ENCODE measurements at places on chromosomes 11 and 22. TPM values are rescaled to one million over a fixed set of nuclear protein-coding genes. Genes with fewer than 3 reads are reported as not detected.

Gene SERPINH1
- polyA plus RNA-seq, result 869 TPM

Gene MMP10
- polyA plus RNA-seq, result 0.03 TPM

Gene P2RY2
- polyA plus RNA-seq, result 1.5 TPM

Gene HTATIP2
- 22.6 TPM for polyA plus RNA-seq

Gene GDPD4
- polyA plus RNA-seq, result not detected

Gene OR8I2
- not detected for polyA plus RNA-seq

Gene CST6
- 7.6 TPM for polyA plus RNA-seq

Gene RAG1
- polyA plus RNA-seq, result 0.14 TPM

Gene RAB6A
- polyA plus RNA-seq, result 24.4 TPM

Gene DEFB131B
- polyA plus RNA-seq, result not detected

Gene DGAT2
- 5.9 TPM for polyA plus RNA-seq

Gene SAA2
- polyA plus RNA-seq, result not detected

Gene MMP13
- polyA plus RNA-seq, result not detected

Gene FIBIN
- polyA plus RNA-seq, result 0.38 TPM

Gene OR52E5
- polyA plus RNA-seq, result not detected

Gene IL18
- 0.29 TPM for polyA plus RNA-seq

Gene SEPTIN5
- 6.0 TPM for polyA plus RNA-seq

Gene TTLL8
- polyA plus RNA-seq, result not detected

Gene CHST1
- polyA plus RNA-seq, result 1.6 TPM

Gene SLC25A18
- 2.9 TPM for polyA plus RNA-seq

Gene OR56A1
- polyA plus RNA-seq, result 0.20 TPM

Gene ALDH3B1
- polyA plus RNA-seq, result 0.47 TPM

Gene FAM180B
- polyA plus RNA-seq, result 0.09 TPM

Gene GCAT
- 47.5 TPM for polyA plus RNA-seq

Gene OLFML1
- 0.03 TPM for polyA plus RNA-seq

Gene TMPRSS13
- polyA plus RNA-seq, result 0.79 TPM

Gene NRXN2
- 5.7 TPM for polyA plus RNA-seq

Gene OR6T1
- polyA plus RNA-seq, result not detected

Gene STT3A
- 211 TPM for polyA plus RNA-seq

Gene GLB1L3
- polyA plus RNA-seq, result 14.9 TPM

Gene AHNAK
- 2.5 TPM for polyA plus RNA-seq

Gene SCN2B
- polyA plus RNA-seq, result 0.14 TPM

Gene HBG2
- polyA plus RNA-seq, result 0.23 TPM

Gene NXPE2
- not detected for polyA plus RNA-seq

Gene KDM2A
- polyA plus RNA-seq, result 55.4 TPM

Gene CSTPP1
- 28.7 TPM for polyA plus RNA-seq
